Myometrial cell (primary cell): ENCODE measurements at places on chromosomes 3 and 15. TPM values are rescaled to one million over a fixed set of nuclear protein-coding genes. Genes with fewer than 3 reads are reported as not detected.

Gene CP
- under 0.01 TPM in 1 of 2 replicates, not detected in the other for total RNA-seq

Gene CD80
- not detected in 2 replicates for total RNA-seq

Gene SLC4A7
- total RNA-seq = 10.6 and 16.1 TPM in 2 replicates

Gene NR1I2
- total RNA-seq = not detected in 2 replicates

Gene AGBL1
- not detected in 2 replicates for total RNA-seq

Gene C2CD4A
- total RNA-seq = not detected in 2 replicates

Gene TRH
- total RNA-seq = 0.18 and 0.86 TPM in 2 replicates

Gene MOBP
- total RNA-seq = not detected in 2 replicates

Gene TMC3
- total RNA-seq = not detected in 2 replicates

Gene HIGD2B
- total RNA-seq = not detected in 2 replicates

Gene GHSR
- not detected in 2 replicates for total RNA-seq

Gene THRB
- 3.7 and 7.3 TPM in 2 replicates for total RNA-seq
